ENCODE measurements at places on chromosomes 7 and 10.

DNA sequence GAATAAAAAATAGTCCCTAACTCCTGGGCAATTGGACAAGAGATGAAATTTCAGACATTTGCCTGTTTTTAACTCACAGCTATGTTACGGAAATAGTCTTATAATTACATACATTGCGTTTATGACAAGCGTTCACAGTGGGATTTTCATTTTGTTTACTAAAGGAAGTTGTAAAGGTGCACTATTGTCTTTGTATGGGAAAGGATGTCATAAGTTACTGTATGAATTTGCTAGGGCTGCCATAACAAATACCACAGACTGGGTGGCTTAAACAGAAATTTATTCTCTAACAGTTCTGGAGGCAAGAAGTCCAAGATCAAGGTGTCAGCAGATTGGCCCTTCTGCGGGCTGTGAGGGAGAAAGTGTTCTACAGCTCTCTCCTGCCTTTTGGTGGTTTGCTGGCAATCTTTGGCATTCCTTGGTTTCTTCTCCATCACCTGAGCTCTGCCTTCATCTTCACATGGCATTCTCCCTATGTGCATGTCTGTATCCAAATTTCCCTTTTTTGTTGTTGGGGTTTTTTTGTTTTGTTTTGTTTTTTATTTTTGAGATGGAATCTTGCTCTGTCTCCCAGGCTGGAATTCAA, 5.6 kb downstream of the NFE2L3 start:
- no peak for DNase-seq

- DNase-seq = no peak
Measured at GRCh38 chr10:86246279-86246940, 120.2 kb downstream of the GRID1 start.

GRCh38 chr7:129798616-129799349, 154.0 kb downstream of the UBE2H start:
- DNase-seq = no peak

DNA sequence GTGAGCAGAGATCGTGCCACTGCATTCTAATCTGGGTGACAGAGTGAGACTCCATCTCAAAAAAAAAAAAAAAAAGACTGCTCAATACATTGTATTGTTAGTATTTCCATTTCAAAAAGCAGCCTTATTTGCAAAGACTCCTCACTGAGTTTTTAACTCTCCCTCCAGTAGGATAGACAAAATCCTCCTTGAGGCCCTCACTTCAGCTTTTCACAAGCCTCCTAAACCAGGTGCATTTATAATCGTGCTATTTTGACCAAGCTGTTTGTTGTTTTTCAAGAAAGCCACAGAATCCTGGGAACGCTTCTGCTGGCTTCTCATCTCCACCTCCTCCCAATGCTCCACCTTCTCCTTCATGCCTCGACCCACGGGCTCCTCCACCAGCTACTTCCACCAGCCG, 6.3 kb upstream of the DDIT4 start:
- DNase-seq = no peak

GRCh38 chr10:122468926-122469781, 7.8 kb downstream of the HTRA1 start:
- DNase-seq = no peak

GRCh38 chr7:106287786-106288185, 3.0 kb upstream of the NAMPT start:
- no peak for DNase-seq

Data from testis (tissue), 5 donors.